Astrocyte of the cerebellum (primary cell): ENCODE measurements at places on chromosomes 2 and 18.

- DNase-seq, result no peak
These were observed 209.9 kb downstream of the TDRD15 start for GRCh38 chr2:21333684-21334083.

- DNase-seq, result no peak
These were observed 6.0 kb downstream of the PRADC1 start for GRCh38 chr2:73227086-73227485.

GRCh38 chr2:212841460-212841859 is 302.9 kb upstream of the ERBB4 start:
- DNase-seq, result no peak

DNA sequence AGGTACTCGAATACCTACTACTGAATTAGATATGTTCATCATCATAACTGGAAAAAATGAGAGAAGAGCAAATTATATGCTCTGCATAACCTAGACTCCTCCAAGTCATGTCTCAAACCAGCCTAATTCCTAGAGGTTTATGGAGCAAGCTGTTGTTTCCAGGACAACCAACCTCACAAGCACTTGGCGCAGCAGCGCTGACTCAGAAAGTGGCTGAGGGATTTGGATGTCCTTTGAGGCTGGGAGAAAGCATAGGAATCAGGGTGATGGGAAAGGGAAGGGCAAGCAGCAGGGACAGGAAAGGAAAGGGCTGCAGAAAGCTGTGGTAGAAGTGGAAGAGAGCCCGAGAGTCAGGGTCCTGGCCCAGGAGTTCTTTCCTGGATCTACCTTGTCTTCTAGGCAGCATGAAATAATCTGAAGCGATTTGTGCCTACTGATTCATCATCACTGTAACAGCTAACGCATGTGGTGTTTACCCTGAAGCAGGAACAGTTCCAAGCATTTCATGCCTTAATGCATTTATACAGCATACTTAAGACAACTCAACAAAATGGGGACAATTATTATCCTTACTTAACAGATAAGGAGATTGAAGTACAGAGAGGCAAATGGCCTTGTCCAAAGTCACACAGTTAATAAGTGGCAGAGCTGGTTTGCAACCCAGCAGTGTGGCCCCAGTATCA is 3.7 kb downstream of the PLEK start:
- peak; percentile 72 for DNase-seq

- DNase-seq, result no peak
These were observed 297.3 kb upstream of the MMADHC start for GRCh38 chr2:149884871-149885270.

- DNase-seq, result no peak
These were observed 10.0 kb upstream of the FEZ2 start for GRCh38 chr2:36607947-36608346.

DNA sequence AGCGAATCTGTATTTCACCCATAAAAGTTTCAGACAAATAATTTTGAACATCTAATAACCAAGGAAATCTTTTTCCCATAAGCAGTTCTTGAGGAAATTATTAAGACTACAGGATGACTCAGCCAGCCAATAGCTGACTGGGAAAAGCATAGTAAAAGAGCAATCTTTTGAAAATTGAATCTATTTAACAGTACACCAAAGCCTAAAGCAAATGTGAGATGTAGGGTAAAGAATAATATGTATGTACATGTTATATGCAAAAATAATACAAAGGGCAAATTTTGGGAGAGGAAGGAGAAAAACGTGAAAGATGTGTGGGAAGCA is 12.6 kb upstream of the KDSR start:
- no peak for DNase-seq

DNA sequence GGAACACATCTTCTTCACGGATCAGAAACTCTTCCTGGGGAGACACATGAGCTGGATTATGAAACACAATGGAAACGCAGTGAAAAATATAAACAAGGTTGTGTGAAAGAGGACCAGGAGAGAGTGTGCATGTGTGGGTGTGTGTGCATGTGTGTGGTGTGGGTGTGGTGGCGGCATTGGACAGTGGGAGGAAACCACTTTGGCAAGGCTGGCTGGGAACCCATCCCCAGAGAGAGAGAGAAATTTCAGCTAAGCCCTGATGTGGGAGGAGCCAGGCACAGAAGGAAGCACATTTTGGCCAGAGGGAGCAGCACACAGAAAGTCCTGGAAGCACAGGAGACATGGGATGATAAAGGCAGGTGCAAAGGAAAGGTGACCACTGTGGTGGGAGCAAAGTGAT is 147.6 kb upstream of the COPS8 start:
- DNase-seq, result no peak

- no peak for DNase-seq
These were observed 121.5 kb downstream of the PIEZO2 start for GRCh38 chr18:11027862-11028261.

GRCh38 chr2:32756074-32756727 is 128.4 kb downstream of the TTC27 start:
- no peak for DNase-seq

GRCh38 chr18:62437235-62438017 is 85.4 kb upstream of the ZCCHC2 start:
- no peak for DNase-seq

GRCh38 chr2:161842736-161843433 is 218.7 kb downstream of the SLC4A10 start:
- DNase-seq, result no peak

DNA sequence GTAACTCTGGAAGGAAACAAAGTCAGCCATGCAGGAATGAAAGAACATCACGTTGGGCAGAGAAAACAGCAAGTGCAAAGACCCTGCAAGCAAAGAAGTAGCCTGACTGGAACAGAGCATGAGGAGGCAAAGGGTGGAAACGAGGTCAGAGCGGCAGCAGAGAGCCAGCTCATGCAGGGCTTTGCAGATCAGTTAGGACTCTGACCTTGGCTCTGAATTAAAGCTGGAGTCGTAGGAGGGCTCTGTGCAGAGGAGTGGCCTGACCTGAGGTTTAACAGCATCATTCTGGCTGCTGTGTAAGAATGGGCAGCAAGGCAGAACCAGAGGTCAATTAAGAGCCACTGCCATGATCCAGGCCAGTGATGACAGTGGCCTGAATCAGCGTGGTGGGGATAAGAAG is 220.7 kb downstream of the PRKCE start:
- no peak for DNase-seq

DNA sequence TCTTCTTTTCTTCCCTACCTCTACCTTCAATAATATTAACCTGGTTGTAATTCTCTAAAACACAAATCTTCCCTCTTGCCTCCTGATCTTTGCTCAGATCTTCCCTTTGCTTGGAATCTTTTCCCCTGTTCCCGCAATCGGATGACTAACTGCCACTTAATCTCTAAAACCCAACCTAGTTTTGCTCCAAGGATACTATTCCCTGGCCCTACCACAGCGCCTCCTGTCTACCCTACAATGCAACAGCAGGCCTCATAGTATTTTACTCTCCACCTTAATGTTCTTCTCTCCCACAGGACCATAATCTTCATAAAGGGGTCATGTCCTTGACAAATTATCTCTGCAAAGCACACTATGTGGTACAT is 246.8 kb upstream of the TNP1 start:
- no peak for DNase-seq

GRCh38 chr2:172457536-172457935 is 30.1 kb downstream of the ITGA6 start:
- no peak for DNase-seq

GRCh38 chr2:188028739-188029138 is 262.9 kb upstream of the GULP1 start:
- DNase-seq, result no peak

DNA sequence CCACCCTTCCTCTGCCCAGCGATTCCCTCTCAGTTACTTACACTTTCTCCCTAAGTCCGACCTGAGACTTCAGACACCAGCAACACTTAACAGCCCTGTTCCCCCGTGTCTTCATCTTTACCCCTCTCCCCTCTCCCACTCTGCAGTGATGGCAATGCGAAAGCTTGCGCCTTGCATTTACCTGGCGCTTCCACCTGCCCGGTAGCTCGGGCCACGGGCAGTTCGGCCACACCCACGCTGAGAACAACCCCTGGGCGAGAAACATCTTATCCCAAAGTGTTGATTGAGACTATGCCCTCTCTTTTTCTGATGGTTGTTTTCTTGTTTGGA is 558 bp downstream of the DNAJC10 start:
- peak; percentile 6 for DNase-seq

DNA sequence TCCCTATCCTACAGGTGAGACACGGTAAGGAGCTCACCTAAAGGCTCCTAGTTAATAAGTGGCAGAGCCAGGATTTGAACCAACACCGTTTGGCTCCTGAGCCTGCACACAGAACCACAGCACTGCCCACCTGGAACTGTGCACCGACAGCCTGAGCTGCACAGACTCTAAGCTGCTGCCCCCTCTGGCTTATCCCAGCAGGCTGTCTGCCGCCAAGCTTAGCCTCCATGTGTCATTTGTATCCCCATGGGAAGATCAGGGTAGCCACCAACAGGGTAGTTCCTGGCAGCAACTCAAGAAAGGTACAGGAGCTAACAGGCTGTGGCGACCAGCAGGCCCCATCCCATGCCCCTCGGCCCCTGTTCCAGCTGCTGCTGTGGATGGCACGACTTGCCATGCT is 135.7 kb downstream of the LRRC30 start:
- DNase-seq, result no peak

DNA sequence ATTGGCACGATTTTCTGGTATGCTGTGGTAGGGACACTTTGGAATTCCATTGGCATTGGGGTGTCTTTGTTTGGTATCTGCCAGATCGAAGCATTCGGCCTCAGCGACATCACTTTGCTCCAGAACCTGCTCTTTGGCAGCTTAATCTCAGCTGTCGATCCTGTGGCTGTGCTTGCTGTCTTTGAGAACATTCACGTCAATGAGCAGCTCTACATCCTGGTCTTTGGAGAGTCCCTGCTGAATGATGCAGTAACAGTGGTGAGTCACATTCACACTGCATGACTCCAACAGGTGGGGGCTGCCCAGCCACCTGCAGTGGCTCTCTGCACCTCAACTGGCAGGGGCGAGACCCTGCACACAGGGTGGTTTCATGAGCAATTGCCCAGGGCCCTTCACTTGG is 38.4 kb downstream of the SLC9A2 start:
- no peak for DNase-seq

DNA sequence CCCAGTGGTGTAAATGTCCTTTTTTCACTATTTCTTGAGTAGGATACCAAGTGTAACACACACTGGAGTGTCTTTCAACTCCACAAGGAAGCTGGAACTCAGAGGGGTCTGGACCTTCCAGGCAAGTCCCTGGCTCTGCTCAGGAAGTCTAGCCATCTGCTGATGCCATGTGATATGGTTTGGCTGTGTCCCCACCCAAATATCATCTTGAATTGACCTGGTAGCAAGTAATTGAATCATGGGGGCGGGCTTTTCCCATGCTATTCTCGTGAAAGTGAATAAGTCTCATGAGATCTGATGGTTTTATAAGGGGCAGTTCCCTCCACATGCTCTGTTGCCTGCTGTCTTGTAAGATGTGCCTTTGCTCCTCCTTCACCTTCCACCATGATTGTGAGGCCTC is 99.4 kb upstream of the CDC42EP3 start:
- DNase-seq, result no peak

DNA sequence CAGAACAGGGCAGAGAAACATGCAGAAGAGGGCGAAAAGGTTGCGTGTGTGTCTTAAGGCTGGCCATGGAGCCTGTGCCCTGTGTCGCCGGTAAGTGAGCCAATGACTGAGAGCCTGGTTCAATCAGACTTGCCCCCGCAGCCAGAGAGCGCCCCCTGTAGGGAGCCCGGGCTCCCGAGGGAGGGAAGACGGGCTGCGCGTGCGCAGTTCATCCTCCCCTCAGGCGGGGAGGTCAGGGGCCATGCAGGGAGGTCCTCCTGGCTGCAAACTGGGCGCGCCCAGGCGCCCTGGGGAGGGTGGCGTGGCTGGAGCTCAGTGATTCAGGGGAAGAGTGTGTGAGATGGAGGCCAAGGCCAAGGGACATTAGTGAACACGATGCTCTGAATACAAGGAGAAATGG is 276.6 kb downstream of the PHLPP1 start:
- no peak for DNase-seq

DNA sequence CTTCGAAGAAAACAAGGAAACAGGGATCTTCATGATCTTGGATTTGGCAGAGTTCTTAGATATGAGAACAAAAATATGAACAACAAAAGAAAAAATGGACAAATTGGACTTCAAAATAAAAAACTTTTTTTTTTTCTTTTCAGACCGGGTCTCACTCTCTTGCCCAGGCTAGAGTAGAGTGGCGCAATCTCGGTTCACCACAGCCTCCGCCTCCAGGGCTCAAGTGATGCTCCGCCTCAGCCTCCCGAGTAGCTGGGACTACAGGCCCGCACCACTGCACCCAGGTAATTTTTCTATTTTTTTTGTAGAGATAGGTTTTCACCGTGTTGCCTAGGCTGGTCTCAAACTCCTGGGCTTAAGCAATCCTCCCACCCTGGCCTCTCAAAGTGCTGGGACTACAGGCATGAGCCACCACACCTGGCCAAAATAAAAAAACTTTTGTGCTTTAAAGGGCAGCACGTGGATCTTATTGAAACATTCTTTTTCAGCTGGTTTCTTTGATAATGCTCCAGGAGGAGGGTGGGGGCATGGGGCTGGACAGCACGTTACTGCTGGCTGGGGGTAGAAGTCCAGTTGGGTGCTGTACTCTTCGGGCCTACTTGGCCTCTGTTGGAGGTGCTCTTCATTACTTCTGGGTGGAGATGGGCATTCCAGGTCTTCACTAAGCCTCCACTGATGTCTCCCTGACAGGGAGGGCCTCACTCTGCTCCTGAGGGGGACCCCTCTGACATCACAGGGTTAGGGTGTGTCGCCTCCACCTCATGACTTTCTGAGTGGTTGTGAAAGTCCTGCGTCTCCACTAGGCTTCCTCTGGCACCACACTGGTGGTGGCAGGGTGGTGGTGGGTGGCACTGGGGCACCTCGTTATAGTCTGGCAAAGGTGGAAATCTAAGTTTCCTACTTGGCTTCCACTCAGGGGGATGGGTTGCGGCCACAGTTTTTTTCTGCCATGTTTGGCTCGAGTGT is 150.5 kb upstream of the XPO1 start:
- DNase-seq, result no peak

GRCh38 chr18:68623342-68623741 is 91.6 kb downstream of the TMX3 start:
- DNase-seq, result peak; percentile 74

GRCh38 chr2:41899189-41899588 is 148.6 kb upstream of the PKDCC start:
- no peak for DNase-seq

DNA sequence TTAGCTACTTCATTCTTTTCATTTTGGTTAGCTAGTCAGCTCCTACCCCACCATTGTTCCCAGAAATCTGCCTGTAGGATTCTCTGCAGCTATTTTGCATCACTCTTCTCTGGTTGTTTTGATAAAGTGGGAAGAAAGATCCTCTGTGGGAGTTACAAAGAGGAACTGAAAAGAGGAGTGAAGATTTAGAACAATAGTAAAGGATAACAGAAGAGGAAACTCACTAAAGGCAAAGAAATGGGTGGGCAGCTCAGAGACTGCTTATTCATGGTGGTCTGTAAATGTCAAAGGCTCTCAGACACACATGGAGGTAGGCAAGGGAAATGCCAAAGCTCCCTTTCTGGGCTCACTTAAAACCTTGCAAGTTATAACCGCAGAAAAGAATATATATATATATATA is 17.2 kb upstream of the CD207 start:
- DNase-seq, result no peak
